Activated naive CD8-positive, alpha-beta T cell treated with anti-CD3 and anti-CD28 coated beads for 36 hours (primary cell): ENCODE measurements at places on chromosomes 12 and 14.

DNA sequence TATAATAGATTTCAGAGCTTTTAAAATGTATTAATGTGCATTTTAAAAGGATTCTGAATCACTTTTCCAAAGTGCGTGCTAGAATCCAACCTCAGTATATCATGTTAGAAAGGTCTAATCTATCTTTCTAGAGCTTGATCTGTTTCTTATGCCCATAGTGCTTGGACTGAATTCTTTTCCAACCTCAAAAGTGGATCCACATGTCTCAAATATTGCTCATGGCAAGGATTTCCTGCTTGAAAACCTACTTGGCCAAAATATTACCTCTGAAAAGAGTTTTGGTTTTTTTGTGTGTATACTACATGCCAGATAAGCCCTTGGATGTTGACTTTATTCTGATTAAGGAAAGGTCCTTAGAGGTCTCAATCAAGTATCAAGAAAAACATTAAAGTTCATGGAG, 16.9 kb upstream of the SLC6A15 start:
- DNase-seq: no peak

- no peak for DNase-seq
These were observed 7.9 kb downstream of the EMG1 start for GRCh38 chr12:6978611-6979011.

DNA sequence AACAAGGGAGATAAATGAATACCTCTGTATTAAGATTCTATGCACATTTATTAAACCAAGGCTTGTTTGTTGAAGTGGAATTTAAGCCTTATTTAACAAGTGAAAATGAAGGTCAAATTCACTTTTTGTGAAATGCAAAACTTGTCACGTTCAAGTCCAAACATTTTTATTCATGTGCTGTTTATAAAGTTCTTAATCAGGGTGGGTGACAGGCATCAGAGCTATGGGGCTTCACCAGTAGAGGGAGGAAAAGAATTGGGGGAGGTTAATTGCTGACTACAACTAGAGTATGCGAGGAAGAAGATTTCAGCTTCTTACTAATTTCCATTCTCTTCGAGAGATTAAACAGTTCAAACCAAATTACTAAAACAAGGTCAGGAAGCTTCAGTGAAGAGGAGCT, 9.7 kb downstream of the MOK start:
- no peak for DNase-seq

DNA sequence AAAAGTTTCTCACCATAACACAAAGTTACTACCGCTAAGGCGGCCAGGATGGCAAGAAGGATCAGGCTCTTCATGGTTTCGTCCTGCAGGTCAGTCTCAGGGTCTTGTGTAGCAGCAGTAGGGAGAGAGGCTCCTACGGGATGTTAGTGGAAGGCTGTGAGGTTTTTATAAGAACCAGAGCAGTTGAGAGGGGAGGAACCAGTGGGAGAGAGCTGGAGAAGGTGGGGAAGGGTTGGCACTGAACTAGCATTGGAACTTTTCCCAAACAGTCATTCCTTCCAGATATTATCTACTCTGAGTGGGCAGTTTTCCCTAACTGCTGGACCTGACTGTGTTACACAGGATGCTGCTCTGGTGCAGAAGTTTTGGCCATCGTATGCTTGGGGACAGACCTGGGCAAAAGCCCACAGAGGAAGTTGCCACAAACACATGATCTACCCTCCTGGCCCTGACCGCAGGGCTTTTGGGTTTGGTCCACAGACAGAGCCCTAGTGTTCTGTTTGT, at the start of gene MGP:
TSS of gene MGP (minus strand) at position 137 of the 504 bp plus-strand sequence. CDS start at position 74, 63 bp downstream.
- no peak for DNase-seq

GRCh38 chr12:123150744-123151456, at the start of gene PITPNM2:
PITPNM2 (minus strand) TSS chr12:123151090; CDS start chr12:123034590, 116,500 bp downstream.
- DNase-seq: peak; percentile 76

GRCh38 chr12:62625228-62625627, 158.6 kb downstream of the MON2 start:
- DNase-seq: no peak

- no peak for DNase-seq
These were observed 402.7 kb downstream of the SOX5 start for GRCh38 chr12:23546756-23547155.

- no peak for DNase-seq
These were observed 128.6 kb upstream of the PLEKHG7 start for GRCh38 chr12:92574051-92574783.

- DNase-seq: no peak
These were observed 131.6 kb upstream of the SOX5 start for GRCh38 chr12:24081092-24081529.

GRCh38 chr14:31069343-31069742, 43.2 kb upstream of the STRN3 start:
- no peak for DNase-seq

GRCh38 chr14:78029601-78030372, 140.4 kb upstream of the NRXN3 start:
- DNase-seq: no peak

- DNase-seq: no peak
These were observed 105.6 kb downstream of the DPF3 start for GRCh38 chr14:72788255-72788654.

GRCh38 chr12:124675881-124676713, 108.7 kb upstream of the NCOR2 start:
- no peak for DNase-seq

DNA sequence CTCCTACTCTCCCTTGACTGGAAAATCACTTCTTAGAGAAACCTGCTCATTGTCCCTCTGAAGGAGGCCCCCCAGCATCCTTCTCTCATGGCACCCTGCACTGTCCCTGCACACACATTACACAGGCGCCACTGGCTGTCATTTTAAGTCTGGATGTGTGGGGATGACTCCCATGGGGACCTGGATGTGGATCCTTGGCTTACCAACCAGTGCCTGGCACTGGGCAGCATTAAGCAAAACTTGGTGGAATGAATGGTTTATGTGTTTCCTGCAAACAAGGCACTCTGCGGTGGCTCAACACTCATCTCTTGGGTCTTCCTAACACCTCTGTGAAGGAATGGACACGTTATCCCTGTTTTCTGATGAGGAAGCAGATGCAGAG, 162.4 kb downstream of the RBM19 start:
- DNase-seq: no peak

GRCh38 chr14:104178279-104178678, 39.9 kb downstream of the KIF26A start:
- DNase-seq: no peak

DNA sequence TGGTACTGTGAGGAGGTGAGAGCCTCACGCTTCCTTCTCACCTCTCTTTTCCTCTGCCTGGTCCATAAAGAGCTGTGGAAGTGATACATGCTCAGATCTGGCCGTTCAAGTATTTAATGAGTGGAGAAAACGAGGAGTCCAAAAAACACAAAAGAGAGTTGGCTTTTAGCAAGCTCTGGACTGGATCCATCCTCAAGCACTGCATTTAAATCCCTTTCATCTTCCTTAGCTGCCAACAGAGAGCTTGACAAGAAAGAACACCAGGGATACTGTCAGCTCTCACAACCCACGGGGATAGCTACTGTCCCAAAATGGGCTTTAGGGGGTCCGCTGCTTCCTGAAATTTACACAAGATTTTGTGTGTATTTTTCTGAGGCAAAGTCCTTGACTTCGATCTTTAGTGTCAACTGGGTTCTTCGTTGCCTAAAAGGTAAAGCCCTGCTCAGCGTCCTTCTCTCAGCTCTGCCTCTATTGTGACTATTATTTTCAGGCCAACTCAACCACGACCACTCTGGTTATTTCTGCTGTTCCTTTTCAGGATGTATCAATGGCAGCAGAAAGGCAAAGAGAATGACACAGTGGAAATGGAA, 120.9 kb downstream of the TMTC1 start:
- DNase-seq: no peak

DNA sequence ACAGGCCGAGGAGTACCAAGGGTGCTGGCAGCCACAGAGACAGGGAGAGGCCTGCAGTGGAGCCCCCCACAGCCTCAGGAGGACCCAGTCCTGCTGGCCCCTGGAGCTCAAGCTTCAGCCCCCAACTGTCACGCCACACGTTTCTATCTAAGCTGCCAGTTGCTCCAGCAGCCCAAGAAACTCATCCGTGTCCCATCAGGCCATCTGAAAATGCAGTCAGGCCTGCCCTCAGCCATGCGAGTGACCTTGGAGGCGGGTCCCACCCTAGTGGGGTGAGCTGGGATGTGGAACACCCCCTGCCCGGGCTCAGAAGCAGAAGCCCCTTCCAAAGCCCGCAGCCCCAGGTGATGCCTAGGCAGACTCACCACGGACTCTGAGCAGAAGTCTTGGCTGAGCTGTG, 158.9 kb downstream of the RIMBP2 start:
- no peak for DNase-seq

DNA sequence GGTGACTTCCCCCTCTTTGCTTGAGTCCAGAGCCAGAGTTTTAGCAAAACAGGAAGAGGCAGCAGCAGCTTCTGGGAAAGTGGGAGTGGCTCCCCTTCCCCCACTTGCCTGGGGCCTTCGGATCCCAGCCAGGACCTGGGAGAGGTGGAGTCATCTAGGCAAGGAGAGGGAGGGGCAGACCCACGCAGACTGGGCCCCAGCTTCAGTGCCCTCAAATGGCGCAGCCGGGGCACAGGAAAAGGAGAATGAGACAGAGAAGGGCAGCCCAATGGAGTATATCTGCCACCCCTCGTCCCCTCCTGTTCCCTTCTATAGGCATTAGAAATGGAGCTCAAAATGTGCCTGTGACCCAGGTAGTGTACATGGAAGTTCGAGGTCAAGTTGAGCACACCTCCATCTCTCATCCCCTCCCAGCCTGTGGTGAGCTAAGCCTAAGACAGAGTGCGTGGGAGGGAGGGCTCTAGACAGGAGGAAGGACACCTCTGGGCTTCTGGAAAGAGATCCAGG, 9.3 kb upstream of the HDAC7 start:
- DNase-seq: no peak

DNA sequence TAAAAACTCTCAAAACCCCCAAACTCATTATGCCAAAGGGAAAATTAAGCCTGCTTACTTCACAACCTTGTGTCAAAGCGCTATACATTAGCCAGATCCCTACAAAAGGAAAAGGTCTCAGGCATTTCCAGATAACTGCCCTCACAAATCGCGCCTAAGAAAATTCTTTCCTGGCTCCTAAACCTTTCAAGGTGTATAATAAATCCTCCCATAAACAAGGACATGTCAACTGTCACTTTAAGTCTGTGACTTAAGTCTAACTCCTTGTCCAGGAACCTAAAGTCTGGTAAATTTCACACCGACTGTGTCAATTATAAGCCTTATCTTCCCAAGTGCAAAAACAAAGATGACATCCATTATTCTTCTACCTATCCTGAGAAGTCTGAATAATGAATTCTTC, 4.3 kb upstream of the ETFBKMT start:
- no peak for DNase-seq

GRCh38 chr14:103491691-103492090, 30.9 kb downstream of the CKB start:
- DNase-seq: no peak

DNA sequence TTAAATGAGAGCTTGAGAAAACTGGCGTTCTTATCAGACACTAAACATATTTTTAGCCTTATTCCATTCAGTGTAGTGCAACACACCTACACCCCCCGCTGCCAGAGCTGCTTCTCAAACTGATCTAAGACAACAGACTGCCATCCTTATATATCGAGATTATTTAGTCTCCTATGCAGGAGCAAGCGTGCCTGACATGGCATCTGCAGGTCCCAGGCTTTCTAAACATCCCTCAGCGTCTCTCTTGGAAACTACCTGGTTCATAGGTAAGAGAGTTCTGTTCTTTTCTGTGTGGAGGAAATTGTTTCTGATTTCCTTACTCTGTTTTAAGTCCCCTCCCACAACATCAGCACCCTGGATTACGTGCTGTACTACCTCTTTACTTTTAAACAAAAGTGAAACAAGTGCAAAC, 117.1 kb upstream of the PTPRB start:
- no peak for DNase-seq

DNA sequence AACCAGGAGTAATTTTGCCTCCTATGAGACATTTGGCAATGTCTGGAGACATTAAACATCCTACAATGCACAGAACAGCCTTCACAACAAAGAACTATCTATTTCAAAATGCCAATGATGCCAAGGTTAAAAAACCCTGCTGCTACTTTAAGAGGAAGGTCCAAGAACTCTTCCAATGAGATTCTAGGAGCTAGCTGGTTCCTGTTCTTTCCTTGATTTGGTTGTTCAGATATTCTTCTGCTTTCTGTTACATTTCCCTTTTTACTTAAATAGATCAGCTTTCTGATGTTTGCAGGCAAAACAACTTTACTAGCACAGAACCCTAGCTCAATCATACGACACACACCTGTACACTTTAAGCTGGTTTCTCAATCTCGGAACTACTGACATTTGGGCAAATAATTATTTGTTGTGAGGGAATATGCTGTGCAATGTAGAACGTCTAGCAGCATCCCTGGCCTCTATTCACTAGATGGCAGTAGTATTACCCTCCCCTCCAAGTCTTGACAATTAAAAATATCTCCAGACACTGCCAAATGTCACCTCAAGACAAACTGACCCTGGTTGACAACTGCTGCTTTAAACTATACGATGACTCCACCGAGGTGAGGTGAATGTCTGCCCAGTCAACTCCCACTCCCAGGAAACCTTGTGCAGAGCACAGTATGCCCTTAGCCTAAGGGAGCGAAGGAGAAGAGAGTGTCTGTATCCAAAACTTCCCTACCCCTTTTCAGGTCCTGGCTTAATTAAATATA, 4.4 kb downstream of the BLTP3B start:
- no peak for DNase-seq

GRCh38 chr12:15114501-15114900, 106.7 kb downstream of the RERG start:
- no peak for DNase-seq

- DNase-seq: no peak
These were observed 13.1 kb downstream of the NAA30 start for GRCh38 chr14:57403521-57403864.

DNA sequence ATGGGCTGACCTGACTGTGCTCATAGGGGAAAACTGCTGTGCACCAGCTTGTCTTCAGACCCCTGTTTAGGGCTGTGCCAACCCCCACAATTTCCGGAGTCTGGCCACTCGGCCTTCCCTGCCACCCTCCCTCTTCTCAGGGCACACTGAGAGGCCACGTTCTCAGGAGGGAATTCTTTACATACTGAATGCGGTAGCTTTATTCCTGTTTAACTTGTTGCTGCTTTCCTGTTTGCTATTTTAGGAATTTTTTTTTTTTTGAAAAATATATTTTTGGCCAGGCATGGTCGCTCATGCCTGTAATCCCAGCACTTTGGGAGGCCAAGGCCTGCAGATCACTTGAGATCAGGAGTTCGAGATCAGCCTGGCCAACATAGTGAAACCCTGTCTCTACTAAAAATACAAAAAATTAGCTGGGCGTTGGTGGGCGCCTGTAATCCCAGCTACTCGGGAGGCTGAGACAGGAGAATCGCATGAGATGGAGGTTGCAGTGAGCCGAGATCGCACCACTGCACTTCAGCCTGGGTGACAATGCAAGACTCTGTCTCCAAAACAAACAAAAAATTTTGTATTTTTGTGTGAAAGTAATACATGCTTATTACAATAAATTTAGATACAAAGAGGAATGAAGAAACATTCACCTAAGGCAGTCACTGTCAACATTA, 39.5 kb downstream of the TPCN1 start:
- no peak for DNase-seq

GRCh38 chr12:12451098-12451497, 94.2 kb downstream of the BORCS5 start:
- DNase-seq: no peak
